ENCODE measurements at places on chromosomes 11 and 22. TPM values are rescaled to one million over a fixed set of nuclear protein-coding genes. Genes with fewer than 3 reads are reported as not detected.

GRCh38 chr11:76919887-76920746, 59.4 kb downstream of the ACER3 start:
- DNase-seq = peak; percentile 65

DNA sequence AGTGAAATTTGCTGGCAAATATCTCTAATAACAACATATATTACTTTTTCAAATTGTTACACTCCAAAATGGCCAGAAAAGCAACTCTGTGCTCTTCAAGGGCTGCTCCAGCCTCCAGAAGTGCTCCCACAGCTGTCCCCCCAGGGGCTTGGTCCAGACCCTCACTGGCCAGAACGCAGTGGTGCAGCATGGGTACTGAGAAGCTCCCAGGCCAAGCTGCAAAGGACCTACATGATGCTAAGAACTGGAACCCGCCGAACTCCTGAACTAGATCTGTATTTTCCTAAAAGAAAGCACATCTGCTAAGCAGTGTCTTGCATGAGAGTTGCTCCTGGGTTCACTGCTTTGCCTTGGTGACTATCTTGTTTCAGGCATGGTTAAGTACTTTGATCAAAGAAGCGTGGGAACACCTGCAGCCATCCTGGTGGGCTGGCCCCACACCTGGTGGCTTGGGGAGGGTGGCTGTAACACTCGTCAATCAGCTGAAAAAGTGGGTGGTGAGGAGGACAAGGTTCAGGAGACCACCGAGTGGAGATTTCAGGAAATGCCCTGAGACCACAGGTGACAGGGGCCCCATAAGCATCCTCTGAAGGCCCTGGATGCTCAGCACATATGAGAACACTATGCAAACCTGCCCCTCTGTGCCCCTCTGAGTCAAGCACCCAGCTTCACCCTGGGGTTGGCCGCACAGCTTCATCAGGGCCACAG, 72.7 kb upstream of the PITPNB start:
- DNase-seq = peak; percentile 37

GRCh38 chr22:30943368-30943767, 25.2 kb downstream of the MORC2 start:
- DNase-seq = no peak

LUZP2 gene
- total RNA-seq = not detected

DNA sequence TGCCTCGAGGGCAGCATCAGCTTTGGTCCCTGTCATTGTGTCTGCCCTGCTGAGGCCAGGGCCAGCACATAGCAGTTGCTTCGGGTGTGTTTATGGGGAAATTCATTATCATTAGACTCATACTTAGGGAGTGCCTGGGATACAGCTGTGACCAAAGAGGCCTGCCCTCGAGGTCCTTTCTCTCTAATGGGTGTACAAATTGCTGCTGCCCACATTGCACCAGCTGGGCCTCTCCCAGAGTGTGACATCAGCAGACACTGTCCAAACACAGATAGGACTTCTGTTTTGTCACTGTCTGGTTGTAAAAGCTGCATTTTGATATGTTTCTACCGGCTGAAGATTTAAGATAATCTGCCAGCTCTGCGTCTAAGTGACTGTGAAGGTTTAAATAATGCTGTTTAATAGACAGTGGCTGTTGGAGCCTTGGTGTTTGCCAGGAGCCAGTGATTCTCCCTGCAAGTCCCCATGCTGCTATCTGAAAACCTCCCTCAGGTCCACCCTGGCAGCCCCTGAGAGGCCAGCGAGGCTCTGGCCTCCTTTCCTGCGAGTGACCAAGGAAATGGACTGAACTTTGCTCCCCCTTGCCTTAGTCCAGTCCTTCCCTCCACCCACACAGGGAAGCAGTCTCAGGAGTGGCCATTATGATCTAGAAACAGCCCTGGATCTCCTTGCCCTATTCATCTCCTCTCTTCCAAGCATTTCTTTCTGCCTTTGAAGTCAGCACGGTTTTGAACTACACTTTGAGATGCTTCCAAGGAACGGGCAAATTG, 505.2 kb downstream of the TBC1D22A start:
- DNase-seq = no peak

DNA sequence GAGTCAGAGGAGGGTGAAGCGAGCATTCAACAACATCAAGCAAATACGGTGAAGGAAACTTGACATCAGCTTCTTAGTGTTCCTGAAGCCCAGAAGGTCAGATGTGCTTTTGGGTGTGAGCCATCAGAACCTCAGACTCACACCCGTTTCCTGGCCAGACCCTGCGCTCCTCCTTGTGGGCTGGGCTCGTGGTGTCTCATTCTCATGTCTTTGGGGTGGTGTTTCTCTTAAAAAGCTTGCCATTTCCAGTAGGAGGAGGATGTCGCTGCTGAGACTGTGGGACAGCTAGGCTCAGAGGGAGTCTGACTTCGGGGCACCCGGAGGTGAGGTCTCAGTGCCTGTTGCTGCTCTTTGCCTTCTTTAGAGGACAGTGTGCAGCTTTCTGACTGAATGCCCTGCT, 24.2 kb downstream of the PPFIBP2 start:
- DNase-seq = no peak

DNA sequence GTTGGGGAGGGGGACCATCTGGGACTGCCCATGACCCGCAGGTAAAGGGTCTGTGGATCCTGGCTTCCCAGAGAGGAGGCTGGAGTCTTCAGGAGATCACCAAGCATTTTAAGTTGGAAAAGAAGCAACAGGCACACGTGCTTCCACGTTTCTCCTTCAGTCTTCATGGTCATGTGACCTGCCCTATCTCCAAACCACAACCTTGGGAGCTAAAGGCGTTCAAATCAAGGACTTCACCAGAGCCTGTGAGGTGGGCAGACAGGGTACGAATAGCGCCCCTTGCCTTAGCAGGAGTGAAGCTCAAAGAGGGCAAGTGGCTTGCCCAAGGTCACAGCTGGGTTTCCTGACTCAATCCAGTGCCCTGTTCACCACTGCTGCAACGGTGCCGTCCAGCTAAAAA, 6.7 kb downstream of the TMEM184B start:
- no peak for DNase-seq

DNA sequence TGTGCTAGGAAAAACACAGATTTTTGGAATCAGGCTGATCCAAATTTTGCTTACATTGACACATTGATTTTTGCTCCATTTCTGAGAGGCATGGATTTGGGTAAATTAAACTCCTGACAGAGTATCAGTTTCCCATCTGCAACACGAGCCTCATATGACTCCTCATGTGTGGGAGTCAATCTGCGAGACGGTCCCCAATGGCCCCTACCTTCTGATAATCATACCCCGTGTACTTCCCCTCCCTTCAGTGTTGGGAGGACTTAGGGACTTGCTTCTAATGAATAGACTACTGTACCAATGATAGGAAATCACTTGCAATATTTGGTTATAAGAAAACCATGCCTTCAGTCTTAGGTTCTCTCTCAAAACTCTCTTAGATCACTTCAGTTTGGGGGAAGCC, 302.7 kb downstream of the ETS1 start:
- no peak for DNase-seq

DNA sequence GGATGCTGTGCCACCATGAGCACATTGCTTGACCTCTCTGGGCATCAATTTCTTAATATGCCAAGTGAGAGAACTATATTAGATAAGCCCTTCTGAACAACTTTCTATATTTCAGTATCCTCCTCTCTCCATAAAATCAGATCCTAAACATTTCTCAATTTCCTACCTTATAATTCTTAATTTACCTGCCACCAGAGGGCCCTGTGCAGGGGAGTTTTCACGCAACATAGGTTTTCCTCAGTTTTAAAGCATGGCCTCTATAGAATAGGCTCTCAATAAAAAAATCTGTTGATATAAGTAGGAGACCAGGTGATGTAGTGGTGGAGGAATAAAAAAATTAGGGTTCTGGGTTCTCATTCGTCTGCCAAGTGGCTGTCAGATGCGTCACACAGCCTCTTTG, 83.7 kb upstream of the DBX1 start:
- DNase-seq = no peak

DNA sequence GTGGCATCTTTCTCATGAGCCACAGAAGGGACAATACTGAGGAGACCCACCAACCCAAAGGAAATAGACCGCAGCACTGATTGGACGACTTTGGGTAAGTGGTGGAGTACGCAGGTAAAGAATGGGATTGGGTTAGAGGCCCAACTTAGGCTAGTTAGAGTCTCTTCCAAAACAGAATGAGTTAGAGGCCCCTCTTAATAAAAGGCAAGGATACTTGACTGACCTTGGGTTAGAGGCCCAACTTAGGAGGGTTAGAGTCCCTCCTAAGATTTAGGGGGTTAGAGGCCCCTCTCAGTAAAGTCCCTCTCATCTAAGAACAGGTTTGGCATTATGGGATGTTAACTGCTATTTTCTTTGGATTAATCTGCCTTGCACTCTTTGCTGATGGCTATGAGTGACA, 24.6 kb downstream of the CCKBR start:
- no peak for DNase-seq

GRCh38 chr11:120182790-120183491, 27.9 kb upstream of the OAF start:
- DNase-seq = peak; percentile 88

- no peak for DNase-seq
Observed at GRCh38 chr11:42841556-42841955, 470.2 kb upstream of the API5 start.

DNA sequence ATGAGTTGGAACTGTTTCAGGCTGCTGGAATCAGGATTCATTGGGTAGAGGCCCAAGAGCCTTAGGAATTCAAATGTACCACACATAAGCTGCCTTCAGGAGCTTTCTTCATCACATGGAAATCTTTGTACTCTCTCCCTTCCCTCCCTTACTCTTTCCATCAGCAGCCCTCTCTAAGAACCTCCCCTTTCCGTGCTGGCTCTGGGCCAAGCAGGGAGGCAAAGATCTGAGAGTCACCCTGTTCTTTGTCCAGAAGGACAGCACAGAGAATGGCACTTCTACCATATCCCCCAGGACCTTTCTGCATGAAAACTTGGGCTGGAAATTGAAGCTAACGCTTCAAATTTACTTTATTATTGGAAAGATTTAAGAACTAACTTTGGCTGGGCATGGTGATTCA, 20.7 kb upstream of the TPBGL start:
- DNase-seq = no peak

TMEM25 gene
- total RNA-seq = 13.4 TPM

- peak; percentile 7 for DNase-seq
Observed at GRCh38 chr22:20465759-20466077, 28.1 kb upstream of the SCARF2 start.

GRCh38 chr11:8814923-8815240, 96.1 kb upstream of the AKIP1 start:
- no peak for DNase-seq

GRCh38 chr11:13116491-13116890, 107.4 kb downstream of the RASSF10 start:
- no peak for DNase-seq

OR10W1 gene
- not detected for total RNA-seq

DNA sequence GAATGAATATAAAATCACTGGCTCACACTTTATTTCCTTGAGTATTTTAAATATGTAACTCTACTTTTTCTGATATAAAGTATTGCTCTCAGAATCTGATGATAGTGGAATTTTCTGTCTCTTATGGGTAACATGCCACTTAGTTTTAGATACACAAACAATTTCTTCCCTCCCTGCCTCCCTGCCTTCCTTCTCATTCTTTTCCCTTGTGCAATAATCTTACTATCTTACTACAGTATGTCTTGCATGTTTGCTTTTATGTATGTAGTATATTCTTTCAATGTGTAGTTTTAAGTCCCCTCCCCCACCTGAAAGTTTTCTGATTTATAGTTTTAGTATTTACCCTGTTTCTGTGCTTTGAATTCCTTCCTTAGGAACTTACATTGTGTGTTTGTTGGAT, 48.4 kb downstream of the INSC start:
- DNase-seq = no peak

GRCh38 chr11:70862093-70862492, 390.3 kb downstream of the SHANK2 start:
- no peak for DNase-seq

DNA sequence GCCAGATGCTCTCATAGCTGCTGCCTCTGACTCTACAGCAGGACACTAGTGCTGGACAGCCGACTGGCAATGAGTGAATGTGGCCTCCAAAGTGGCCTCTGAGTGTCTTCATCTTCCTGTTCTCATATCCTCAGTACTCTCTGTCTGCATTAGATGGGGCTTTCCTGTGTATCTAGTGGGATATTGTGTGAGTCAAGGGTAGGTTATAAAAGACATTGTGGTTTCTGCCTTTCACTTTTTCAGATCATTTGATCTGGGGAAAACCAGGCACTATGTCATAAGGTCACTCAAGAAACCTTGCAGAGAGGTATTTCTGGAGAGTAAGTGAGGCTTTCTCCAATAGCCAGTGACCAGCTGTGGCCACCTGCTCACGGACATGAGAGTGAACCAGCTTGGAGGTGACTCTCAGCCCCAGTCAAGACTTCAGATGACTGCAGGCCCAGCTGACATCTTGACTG, 333.6 kb upstream of the NCAM1 start:
- DNase-seq = no peak

- DNase-seq = no peak
Observed at GRCh38 chr11:72647882-72648281, 26.3 kb downstream of the PDE2A start.

PANX2 gene
- total RNA-seq = 3.9 TPM

GRCh38 chr22:19122752-19123492, 710 bp upstream of the DGCR2 start:
- no peak for DNase-seq

IL10RA gene
- total RNA-seq = 6.1 TPM

IRAG1 gene
- 1.5 TPM for total RNA-seq

DNA sequence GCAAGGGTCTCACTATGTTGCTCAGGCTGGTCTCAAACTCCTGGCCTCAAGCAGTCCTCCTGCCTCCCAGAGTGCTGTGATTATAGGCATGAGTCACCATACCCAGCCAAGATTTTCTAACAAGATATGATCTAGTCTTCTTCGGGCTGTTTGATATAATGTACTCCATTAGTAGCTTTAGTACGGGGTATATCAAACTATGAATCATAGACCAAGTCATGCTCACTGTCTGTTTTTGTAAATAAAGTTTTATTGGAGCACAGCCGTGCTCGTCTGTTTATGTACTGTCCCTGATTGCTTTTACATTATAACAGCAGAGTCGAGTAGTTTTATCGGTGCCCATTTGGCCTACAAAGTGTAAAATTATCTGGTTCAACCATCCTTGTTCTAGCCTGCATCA, 43.9 kb upstream of the GRIK4 start:
- DNase-seq = no peak

GRCh38 chr22:50105208-50106100, 15.6 kb downstream of the MOV10L1 start:
- DNase-seq = no peak

CRYBB1 gene
- not detected for total RNA-seq

GRCh38 chr11:105381941-105382340, 227.9 kb upstream of the GRIA4 start:
- DNase-seq = no peak

OR8G5 gene
- not detected for total RNA-seq

DNA sequence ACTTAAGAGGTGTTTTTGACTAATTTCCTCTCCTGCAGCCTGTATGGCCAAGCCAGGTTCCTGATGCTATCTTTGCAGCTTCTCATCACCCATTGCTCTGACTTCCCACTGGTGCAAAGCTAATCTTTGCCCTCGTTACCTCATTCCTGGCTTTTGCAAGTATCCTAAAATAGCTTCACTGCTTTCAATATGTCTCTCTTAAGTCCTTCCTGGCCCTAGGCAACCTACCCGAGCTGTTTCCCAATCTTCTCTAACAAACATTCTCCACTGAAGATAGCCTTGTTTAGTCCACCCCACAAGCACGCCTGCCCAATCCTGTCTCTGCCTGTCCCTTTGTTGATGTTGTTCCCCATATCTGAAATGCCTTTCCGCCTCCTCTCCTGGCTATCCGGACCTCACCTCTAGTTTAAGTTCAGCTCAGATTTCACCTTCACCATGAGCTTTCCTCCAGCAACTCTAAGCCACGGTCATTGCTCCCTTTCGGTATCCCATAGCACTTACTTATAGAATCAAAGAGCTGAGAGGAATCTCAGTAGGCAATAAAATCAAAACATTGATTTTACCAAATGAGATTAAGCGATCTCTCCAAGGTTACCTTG, 30.1 kb upstream of the CECR2 start:
- peak; percentile 37 for DNase-seq

ACRV1 gene
- not detected for total RNA-seq

Data from right lobe of liver (tissue), 6 donors.